ENCODE measurements at places on chromosomes 11 and 22.

DNA sequence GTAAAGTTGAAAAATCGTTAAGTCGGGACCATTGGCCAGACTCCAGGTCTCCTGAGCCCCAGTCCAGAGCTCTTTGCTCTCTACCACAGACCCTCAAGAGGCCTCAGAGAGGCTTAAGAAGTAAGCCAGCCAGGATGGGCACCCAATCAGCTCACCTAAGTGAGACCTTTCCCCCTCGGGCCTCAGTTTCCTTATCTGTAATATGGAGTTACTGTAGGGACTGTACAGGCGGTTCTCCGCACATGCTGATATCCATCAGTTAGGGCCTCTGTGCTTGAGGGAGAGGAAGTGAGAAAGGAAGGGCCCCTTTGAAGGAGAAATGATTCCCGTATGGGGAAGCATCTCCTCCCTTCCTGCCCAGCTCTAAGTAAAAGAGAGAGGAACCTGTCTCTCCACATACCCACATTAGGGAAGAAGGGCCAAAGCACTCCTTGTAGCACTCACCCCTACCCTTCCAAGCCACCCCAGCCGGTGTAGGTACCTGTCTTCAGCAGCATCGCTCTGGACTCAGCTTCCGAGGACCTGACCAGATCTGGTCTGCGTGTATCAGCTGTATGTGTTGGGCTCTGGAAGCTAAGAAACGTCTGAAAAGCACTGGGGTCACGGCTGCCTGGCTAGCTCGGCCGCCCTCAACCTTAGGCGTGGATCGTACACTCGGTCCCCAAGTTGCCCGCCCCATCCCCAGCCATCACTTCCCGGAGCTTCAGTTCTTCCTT lies 653 bp downstream of the NAGA start:
- no peak for DNase-seq

- no peak for DNase-seq
These were observed 22.2 kb upstream of the ZNF143 start for GRCh38 chr11:9438611-9439010.

- no peak for DNase-seq
These were observed 3.1 kb downstream of the EIF3M start for GRCh38 chr11:32586576-32587190.

DNA sequence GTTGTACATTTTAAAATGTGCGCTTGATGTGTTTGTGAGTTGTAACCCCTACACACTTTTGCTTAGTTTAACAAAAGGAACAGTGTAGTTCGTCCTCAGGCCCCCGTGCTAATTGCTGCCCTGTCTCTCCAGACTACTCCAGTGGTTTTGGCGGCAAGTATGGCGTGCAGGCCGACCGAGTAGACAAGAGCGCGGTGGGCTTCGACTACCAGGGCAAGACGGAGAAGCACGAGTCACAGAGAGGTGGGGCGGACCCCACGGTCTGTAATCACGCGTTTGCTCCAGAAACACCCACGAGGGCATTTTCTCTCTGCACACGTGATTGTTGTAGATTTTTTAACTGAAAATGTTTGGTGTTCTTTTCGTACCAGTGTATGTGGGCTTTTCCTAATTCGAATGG lies 18.6 kb downstream of the CTTN start:
- DNase-seq, result no peak

GRCh38 chr11:114501901-114502300 lies 57.8 kb downstream of the NXPE1 start:
- DNase-seq, result no peak

GRCh38 chr22:22942511-22943329 lies 55.1 kb downstream of the IGLL5 start:
- peak; percentile 11 for DNase-seq

GRCh38 chr22:48279461-48279756 lies 1517.0 kb downstream of the TBC1D22A start:
- no peak for DNase-seq

DNA sequence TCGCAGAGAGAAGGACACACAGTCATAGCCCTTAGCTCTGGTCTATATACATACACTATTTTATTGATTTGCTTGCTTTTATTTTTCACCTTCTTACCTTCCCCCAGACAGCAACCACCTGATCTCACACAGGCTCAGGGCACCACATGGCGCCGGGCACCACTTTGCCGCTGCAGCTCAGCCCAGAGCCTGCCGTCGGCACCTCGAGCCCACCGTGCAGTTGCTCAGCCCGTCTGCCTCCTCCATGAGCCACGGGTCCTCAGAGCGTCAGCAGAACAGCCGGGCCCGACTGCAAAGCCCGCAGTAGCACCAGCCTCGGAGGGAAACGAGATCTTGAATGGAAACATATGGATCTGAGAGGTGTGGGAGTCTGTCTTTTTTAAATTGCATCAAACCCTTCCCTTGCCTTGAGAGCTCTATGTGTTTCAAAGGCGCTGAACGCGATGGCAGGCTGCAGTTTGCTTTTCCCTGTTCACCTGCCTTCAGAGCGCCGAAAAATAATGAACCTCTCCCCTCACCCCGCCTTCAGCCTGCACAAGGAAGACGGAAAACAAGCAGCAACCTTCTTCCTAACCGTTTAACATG lies 505.4 kb downstream of the MN1 start:
- DNase-seq, result no peak

DNA sequence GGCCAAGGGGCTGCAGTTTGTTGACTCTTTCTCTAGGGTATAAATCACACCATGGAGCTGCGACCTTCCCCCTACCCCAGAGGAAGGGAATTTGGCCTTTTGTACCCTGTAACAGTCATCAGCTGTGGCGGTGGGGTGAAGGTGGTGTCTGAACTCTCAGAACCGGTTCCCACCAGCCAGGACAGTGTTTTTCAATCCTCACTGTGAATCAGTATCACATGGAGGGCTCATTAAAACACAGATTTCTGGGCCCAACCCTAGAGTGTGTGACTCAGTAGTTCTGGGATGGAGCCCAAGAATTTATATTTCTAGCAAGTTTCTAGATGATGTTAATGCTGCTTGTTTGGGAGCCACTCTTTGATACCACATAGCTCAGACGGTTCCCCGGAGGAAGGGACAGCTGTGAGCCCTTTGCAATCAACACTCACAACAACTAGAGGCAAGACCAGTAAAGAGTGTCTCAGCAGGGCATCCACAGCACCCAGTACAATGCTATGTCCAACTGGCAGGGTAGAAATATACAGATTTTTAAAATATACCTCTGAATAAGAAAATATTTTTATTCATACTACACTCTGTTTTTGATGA lies 43.9 kb upstream of the FAT3 start:
- DNase-seq, result no peak

DNA sequence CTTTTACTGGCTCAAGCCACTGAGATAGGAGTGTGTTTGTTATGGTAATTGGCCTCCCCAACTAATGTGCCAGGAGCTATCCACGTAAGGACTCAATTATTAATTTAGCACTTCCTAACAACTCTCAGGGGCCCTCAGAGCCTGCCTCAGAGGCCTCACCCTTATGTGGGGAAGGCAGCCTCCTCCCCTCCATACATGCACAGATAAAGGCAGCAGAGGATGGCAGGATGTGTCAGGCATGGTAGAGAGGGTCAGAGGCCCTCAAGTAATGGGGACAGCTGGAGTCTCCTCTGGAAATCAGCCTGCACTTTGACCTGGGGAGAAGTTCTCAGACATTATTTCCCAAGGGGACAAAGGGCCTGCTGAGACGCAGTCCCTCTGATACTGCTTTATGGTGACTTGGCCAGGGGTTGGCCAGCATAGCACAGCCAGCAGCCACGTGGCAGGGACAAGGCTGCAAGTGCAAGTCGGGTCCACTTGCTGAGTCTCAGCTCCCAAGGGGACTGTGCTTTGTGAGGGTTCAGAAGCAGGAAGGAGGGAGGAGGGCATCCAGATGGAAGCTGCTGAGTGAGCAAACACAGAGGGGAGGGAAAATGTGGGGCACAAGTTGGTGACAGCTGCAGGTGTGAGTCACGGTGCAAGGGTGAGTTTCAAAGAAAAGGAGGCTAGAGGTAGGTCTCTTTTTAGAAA lies 17.0 kb downstream of the MOGAT2 start:
- no peak for DNase-seq

DNA sequence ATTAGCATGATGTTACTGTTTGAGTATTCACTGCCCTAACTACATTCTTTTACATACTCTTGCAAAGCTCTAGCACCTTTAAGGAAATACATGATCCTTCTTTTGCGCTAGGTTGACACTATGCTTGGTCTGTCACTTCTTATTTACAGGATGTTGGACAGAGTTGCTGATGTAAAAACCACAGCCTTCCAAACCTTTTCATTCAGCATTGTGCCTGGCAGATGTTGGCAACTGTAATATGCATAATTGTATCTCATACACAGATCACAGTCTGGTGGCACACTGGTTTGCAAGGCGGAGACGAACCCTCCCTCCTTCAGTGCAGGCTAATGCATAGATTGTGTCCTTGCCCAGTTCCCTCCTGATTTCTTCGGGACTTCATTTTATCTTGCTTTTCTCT lies 224.1 kb downstream of the SNX19 start:
- no peak for DNase-seq

GRCh38 chr11:16191212-16191867 lies 165.0 kb downstream of the SOX6 start:
- DNase-seq, result no peak

DNA sequence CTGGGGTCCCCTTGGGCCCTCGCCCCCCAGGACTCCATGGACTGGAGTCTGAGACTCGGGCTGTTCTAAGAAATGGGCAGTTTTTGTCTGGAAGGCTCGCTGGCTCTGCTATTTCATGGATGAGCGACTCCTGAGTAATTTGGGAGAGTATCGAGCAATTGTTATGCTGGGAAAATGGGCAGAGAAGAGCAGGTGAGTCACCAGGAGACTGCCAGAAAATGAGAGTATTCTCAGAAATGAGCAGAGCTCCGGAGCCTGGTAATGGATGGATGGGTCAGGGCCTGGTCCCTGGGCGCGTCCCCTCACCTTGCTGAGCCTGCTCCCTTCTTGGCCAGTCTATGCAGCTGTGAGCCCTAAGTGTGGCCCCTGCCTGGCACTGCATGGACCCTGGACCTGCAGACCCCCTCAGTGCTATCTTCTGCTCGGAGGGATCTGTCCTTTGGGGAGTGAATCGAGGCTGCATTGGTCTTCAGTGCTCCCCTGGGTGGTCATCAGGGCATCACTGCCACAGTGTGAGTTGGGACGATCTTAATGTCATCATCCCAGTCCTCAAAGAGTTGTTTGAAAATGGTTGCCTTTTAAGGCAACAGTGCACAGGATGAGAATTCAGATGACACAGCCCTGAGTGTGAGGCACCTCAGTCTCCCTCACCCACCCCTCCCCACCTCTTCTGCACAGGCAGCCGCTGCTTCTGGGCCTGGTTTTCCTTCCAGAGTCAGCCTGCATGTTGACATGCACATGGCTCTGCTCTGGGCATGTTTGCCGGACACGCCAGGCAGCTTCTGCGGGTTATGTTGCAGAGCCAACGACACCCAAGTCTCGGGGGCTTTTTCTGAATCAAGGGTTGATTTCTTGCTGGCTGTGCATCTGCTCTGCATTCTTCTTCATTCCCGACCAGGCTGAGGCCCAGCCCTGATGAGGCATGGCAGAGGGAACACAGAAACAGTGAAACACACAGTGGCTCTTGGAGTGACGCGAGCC lies 519.0 kb downstream of the TBC1D22A start:
- no peak for DNase-seq

DNA sequence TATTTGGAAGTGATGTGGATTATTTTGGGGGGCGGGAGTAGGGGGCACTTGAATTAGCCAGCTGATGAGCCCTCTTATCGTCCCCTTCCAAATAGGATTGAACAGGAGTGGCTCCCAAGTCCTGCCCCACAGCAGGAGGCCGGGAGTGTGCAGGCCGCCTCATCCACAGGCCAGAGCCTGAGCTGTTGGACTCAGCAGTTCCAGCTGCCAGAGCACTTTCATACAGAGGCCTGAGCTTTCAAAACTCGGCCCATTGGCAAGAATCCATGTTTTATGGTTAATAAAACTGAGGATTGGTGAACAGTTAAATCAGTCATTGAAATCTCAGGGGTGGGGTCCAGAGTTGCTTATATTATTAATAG lies 9.6 kb downstream of the FAM118A start:
- DNase-seq, result no peak

DNA sequence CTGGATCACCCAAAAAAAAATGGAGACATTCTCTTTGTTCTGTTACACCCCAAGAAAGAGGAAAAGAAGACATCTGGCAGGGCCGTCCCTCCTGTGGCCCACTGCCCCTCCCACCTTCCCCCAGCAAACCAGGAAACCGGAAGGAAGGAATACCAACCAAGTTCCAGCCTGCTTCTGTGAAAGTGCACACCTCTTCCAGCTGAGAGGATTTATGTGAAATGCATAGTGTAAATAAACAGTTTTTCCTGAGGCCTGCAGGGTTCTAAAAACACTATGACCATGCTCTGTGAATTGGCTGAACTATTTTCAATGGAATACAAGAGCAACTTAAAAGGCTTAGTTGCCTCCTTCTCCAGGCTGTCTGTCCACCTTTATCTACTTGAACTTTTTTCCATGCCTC lies 50.0 kb upstream of the CHST1 start:
- no peak for DNase-seq

DNA sequence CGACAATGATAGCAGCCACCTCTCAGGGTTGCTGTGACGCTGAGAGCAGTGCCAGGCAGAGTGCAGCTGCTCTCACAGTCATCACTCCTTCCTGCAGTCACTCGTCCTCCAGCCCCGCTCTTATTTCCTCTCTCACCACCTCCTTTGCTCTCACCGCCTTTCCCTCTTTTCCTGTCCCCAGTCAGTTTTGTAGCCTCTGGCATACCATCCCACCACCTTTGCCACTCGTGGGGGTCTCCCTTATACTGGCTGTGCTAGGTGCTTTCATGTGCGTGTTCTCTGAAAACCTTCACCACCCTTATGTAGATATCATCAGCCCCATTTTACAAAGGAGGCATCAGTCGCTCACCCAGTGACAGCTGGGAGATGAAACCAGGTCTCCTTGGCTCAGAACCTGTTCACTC lies 19.3 kb upstream of the ST3GAL4 start:
- no peak for DNase-seq

GRCh38 chr22:35072925-35073324 lies 7.0 kb downstream of the ISX start:
- no peak for DNase-seq

DNA sequence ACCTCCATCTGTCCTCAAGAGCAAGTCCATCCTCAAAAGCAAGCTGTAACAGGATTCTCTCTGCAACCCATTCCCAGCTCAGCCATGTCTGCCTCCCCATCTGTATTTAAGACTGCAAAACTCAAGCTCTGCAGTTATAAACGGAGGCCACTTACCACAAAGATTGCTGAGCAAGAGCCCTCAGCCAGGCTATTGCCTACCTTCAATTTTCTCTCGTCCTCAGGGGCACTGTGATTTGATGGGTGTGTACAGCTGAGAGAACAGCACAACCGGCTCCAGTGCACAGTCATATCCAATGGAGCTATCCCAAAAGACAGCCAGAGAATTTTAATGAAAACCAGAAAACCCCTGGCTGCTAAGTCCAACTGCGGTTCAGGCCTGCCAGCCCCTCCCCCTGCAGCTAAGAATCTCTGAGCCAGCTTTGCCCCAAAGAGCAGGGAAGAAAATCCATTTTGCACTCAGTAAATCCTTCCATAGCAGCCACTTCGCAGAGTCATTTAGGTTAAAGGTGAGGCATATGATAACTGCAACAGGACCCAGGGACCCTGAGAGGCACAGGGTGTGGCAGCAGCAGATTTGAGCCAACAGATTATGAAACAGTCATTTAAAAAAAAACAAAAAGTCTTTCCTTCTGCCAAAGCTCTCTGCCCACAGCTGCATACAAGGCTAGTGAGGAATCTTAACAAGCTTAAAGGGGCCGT lies 37.6 kb downstream of the RAB30 start:
- DNase-seq, result no peak

GRCh38 chr11:122984186-122985011 lies 2.8 kb upstream of the BSX start:
- no peak for DNase-seq

- no peak for DNase-seq
These were observed 392.2 kb downstream of the TBC1D22A start for GRCh38 chr22:47154621-47155081.

Data from NCI-H1048 (cell line).